ENCODE measurements at places on chromosomes 6 and 20.

- no peak for DNase-seq
Measured at GRCh38 chr20:19566226-19566945, 191.7 kb upstream of the RIN2 start.

GRCh38 chr6:75818098-75818855 lies 69.2 kb downstream of the MYO6 start:
- DNase-seq, result no peak

- no peak for DNase-seq
Measured at GRCh38 chr6:16511723-16512489, 249.4 kb downstream of the ATXN1 start.

DNA sequence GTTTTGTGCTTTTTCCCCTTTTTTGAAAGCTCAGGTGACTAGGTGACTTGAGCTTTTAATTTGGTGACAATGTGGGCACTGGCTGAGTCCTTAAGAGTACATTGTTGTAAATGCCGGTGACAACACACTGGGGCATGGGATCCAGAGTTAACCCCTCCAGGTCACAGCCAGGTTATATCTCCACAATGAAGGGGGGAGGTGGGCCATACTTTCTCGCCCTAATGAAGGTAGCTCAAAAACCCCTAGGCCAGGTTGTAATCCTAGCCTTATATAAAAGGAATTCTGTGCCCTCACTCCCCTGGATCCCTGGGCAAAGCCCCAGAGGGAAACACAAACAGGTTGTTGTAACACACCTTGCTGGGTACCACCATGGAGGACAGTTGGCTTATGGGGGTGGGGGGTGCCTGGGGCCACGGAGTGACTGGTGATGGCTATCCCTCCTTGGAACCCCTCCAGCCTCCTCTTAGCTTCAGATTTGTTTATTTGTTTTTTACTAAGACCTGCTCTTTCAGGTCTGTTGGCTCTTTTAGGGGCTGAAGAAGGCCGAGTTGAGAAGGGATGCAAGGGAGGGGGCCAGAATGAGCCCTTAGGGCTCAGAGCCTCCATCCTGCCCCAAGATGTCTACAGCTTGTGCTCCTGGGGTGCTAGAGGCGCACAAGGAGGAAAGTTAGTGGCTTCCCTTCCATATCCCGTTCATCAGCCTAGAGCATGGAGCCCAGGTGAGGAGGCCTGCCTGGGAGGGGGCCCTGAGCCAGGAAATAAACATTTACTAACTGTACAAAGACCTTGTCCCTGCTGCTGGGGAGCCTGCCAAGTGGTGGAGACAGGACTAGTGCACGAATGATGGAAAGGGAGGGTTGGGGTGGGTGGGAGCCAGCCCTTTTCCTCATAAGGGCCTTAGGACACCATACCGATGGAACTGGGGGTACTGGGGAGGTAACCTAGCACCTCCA lies 2.2 kb upstream of the VEGFA start:
- no peak for DNase-seq

- DNase-seq, result no peak
Measured at GRCh38 chr6:127518710-127519468, at the start of gene MTCL3. Gene MTCL3, minus strand, starts transcription at chr6:127519335.

DNA sequence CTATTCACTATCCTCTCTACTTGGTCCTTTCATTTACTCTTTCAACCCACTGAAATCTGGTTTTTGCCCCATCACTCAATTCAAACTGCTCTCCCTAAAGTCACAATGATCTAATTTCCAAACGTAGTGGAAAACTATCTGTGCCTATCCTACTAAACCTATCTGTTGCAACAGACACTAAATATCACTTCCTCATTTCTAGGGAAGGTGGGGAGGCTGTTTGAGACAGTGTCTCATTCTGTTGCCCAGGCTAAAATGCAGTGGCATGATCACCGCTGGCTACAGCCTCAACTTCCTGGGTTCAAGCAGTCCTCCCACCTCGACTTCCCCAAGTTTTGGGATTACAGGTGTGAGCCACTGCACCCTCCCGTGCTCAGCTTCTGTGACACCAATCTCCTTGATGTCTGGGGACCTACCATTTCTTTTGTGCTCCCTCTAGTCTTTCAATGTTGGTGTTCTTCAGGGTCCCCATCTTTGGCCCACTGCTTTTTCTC lies 8.8 kb downstream of the RANBP9 start:
- DNase-seq, result no peak

- DNase-seq, result no peak
Measured at GRCh38 chr6:89692256-89692655, 53.7 kb upstream of the LYRM2 start.

DNA sequence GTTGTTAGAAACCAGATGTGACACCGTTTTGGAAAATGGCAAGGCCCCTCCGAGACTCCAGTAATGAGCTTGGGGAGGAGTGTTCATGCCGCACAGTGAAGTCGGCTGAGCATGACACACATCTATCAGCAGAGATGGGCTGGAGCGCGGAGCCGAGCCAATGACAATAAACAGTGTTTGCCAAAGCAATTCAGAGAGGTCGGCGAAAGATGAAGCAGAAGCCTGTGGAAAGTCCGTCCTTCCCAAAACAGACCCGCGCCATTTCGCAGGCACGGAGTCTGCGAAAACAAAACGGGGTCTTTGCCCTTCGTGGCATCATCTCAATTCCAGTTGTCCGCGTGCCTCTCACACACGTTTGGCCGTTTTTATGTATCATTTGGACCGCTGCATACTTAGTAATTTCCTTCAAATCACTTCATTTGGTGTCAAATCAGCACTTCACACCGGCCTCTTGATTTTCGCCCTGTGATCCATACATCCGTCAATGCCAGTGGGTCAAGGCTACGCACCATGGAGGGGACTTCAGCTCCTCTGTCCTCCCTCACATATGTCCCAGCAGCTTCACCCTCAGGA lies 71.3 kb downstream of the SULF2 start:
- no peak for DNase-seq

- no peak for DNase-seq
Measured at GRCh38 chr6:123550052-123550617, 86.6 kb downstream of the TRDN start.

DNA sequence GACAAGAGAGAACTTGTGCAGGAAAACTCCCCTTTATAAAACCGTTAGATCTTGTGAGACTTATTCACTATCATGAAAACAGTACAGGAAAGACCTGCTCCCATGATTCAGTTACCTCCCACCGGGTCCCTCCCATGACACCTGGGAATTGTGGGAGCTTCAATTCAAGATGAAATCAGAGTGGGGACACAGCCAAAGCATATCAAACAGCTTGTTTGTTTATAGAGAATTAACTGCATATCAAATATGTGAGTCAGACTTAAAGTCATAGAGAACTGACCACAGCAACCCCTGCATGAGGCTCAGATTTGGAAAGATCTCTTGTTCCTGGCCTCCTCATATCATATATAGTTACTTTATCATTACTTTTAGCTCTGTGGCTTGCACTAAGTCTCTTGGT lies 29.1 kb upstream of the HDAC2 start:
- peak; percentile 24 for DNase-seq

GRCh38 chr6:137880746-137881521 lies 13.9 kb downstream of the TNFAIP3 start:
- no peak for DNase-seq

- no peak for DNase-seq
Measured at GRCh38 chr20:61072398-61072797, 179.7 kb upstream of the CDH4 start.

DNA sequence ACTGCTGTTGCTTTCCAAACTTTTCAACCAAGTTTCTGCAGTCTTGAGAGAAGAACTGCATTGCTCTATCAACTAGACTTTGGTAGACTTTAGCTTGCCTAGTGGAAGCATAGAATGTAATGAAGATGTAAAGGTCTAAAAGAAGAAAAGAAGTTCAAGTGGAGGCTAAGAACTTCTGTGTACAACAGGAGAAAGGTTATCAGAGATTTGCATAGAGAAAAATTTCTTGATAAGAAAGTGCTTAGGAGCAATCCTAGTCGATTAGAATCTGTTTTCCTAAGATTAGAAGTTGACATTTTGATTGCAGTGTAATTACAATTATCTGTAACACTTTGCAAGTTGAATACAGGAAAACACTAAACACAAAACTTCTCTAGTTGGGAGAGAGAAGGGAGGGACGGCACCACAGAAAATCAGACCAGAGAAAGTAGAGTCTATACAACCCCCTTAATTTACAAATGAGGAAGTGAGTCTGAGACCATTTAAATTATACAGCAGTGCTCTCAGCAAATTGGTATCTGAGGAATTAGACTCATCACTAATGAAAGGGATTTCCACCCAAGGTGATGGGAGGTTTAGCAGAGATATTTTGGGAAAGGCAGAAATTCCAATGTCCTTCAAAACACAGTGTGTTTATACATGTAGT lies 194.3 kb upstream of the MARCKS start:
- DNase-seq, result no peak

GRCh38 chr20:2729791-2730190 lies 37.2 kb downstream of the EBF4 start:
- no peak for DNase-seq

GRCh38 chr6:99151634-99152346 lies 197.7 kb downstream of the FAXC start:
- peak; percentile 16 for DNase-seq

DNA sequence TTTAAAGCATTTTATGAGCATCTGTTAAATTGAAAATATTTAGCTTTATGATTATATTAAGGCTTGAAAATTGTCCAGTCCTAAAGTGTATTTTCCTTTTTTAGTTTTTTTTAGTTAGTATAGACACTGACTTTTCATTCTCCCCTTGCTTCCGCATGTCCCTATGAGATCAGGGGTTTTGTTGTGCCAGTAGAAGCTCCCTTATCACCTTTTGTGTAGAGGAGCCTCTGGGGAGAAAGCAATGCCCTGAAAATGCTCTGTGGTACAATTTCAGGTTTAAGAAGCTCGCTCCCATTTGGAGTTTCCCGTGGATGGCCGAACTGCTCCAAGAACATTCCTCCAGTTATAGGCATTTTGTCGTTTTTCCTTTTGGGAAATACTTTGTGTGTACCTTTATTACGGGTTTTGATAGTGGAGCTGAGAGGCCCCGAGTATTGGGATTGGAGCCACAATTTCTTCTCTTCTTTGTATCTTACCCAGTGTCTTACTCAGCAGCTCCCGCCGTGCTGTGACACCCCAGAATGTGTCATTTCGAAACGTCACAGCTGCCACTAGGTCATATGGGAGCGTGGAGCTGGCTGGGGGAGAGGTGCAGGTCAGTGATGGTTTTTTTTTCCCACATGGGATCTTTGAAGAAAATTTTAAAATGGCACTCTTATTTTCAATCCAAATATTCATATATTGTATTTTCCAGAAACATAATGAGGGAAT lies 49.9 kb downstream of the RPRD1B start:
- DNase-seq, result no peak

- DNase-seq, result no peak
Measured at GRCh38 chr6:65667916-65668656, 38.9 kb downstream of the EYS start.

GRCh38 chr20:41123631-41124030 lies 13.7 kb upstream of the PLCG1 start:
- DNase-seq, result no peak

DNA sequence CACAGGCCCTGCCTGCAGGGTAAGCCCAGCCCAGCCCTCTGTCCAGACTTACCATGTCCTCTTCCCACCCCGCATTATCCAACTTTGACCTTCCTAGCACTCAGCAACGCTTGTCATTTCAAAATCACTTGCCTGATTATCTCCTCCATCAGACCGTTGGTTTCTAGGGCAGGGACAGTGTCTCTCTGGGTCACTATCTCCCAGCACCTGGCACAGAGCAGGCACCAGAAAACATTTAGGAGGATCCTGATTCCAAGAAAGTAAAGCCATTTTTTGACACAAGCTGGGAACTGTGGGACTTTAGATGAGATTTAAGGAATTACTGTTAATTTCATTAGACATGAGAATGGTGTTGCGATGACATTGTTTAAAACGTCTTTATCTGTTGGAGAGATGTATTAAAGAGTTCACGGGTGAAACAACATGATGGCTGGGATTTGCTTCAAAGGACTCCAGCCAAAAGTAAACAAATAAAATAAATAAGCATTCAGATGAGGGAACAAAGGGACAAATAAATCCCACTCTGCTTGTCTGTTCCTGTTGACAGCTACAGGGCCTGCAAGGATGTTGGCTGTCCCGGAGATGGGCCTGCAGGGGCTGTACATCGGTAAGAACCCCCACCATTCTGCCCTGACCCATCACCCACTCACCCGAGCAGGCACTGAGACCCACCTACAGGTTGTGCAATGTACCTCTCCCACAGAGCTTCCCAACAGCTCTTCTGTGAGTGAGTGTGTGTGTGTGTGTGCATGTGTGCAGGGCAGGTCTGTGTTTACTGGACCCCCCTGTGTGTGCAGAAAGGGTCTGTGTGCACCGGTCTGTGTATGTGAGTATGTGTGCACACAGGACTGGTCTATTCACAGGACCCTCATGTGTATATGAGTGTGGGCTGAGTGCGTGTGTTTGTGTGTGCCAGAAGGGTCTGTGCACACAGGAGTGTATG lies 5.9 kb downstream of the HSPA12B start:
- DNase-seq, result no peak

- DNase-seq, result no peak
Measured at GRCh38 chr6:119040636-119041035, 37.8 kb downstream of the FAM184A start.

- DNase-seq, result no peak
Measured at GRCh38 chr20:47281376-47281775, 75.1 kb downstream of the ZMYND8 start.

DNA sequence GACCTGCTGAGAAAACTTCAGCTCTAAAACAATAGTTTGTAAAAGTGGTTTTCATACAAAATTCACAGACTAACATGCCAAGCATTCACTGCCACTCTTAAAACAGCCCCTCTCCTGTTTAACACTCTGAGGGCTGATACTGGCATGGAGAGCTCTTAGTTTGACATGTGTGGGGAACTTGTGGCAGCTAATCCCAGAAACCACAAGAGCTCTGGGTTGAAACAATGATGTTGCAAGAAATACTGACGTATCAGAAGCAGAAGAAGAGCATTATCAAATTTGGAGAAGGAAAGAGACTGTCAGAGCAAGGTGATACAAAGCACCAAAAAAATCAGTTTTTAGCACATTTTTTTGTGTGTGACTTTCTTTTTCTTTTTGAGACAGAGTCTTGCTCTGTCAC lies 5.1 kb downstream of the BEND3 start:
- DNase-seq, result no peak

GRCh38 chr20:4780245-4780644 lies 58.5 kb downstream of the PRND start:
- DNase-seq, result no peak

DNA sequence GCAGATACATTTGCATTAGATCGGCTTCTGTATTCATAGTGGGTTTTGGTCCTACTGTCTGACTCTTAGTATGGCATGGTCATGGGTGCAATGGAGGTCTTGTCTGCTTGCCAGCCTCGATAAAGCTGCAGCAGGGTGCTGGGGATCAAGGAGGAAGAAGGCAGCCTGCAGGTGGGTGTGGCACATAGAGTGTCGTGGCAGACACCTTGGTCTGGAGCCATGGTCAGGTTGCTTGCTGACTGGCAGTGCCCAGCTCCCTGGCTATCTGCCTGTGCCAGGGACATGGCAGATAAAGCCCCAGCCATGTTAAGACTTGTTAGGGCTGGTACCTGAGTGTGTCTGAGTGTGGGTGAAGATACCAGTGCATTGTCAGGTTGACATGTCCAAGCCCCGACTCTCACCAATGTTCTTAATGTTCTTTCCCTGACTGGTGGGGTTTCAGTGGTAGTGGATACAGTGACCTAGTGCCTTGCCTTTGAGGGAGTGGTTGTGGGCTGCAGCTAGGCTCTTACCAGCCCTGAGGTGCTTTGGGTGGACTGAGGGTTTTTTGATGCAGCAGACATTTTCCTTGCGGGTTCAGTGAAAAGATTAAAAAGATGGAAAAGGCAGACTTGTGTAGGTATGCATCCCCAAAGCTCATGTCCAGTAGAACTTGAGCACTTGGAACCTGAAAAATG lies 1.8 kb downstream of the FAM83D start:
- peak; percentile 34 for DNase-seq

Measured in LoVo (cell line).